Stimulated activated CD8-positive, alpha-beta memory T cell treated with anti-CD3 and anti-CD28 coated beads, Interleukin-15, amount 100 ng/mL, for 4 hours (primary cell): ENCODE measurements at places on chromosomes 1 and 21.

GRCh38 chr1:168783458-168784210, 54.6 kb upstream of the DPT start:
- no peak for DNase-seq

- no peak for DNase-seq
These were observed 94.1 kb downstream of the CLDN17 start for GRCh38 chr21:30072496-30072895.

GRCh38 chr1:221806236-221806635, 64.3 kb upstream of the DUSP10 start:
- no peak for DNase-seq

DNA sequence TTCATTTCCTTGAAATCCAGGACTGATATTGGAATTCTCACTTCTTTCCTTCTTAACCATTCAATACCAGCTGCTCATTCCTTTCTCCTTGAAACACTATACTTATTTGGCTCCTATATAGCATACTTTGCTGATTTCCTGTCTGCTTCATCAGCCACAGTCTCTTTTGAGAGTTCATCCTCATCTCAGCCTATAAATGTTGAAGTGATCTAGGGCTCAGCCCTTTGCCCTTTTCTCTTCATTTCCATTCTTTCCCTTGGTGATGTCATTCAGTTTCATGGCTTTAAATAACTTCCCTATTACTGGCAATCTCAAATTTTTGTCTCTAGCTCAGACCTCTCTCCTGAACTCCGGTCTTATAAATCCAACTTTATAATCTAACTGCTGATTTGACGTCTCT, 24.1 kb upstream of the RABGAP1L start:
- DNase-seq, result no peak

- no peak for DNase-seq
These were observed 23.3 kb downstream of the KIRREL1 start for GRCh38 chr1:158016651-158017335.
